A549 (cell line): ENCODE measurements at places on chromosomes 7 and 10.

GRCh38 chr7:135459951-135460567, 49.8 kb downstream of the CNOT4 start:
- no peak for DNase-seq

GRCh38 chr10:97608991-97609561, 19.6 kb downstream of the C10orf62 start:
- DNase-seq = no peak

GRCh38 chr10:70846795-70847194, 31.0 kb downstream of the SGPL1 start:
- no peak for DNase-seq

DNA sequence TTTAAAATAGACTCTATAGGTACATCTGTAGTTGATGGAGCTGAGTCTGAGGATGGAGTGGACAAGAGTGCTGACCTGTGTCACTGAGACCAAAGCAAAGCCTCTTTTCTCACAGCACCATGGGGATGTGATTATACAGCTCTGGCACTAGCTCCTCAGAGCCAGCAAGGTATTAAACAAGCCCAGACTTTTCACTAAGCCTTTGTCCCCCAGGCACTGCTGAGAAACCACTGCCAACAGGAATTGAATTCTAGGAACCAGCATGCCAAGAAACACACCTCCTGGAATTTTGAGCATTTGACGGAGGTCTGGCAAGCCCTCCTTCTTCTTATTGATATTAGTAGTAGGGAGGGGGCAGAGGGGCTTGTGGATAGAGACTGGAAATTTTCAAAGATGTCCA, 147.0 kb downstream of the C1GALT1 start:
- DNase-seq = no peak

DNA sequence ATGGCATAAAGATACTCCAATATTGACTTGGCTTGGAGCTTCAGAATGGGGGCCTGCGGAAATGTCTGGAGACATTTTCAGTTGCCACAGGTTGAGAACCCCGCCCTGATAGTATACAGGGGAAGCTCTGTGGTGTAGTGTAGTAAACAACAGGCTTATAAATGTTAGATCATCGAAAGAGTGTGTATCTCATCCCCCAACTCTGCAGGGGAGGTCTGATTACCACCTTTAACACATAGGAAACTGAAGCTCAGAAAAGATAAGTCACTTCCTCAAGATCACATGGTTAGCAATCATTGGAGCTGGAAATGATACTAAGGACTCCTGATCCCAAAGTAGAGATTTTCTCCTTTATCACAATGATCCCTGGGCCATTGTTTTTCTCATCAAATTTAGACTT, 144.5 kb upstream of the BMPER start:
- DNase-seq = no peak

GRCh38 chr10:94859086-94859485, 79.4 kb upstream of the CYP2C9 start:
- no peak for DNase-seq

- DNase-seq = no peak
These were observed 2.0 kb downstream of the DBNL start for GRCh38 chr7:44046321-44047061.

- DNase-seq = no peak
These were observed 659.2 kb downstream of the SDK1 start for GRCh38 chr7:3960050-3960763.

- no peak for DNase-seq
These were observed 2.6 kb downstream of the HYCC1 start for GRCh38 chr7:23011222-23011924.

DNA sequence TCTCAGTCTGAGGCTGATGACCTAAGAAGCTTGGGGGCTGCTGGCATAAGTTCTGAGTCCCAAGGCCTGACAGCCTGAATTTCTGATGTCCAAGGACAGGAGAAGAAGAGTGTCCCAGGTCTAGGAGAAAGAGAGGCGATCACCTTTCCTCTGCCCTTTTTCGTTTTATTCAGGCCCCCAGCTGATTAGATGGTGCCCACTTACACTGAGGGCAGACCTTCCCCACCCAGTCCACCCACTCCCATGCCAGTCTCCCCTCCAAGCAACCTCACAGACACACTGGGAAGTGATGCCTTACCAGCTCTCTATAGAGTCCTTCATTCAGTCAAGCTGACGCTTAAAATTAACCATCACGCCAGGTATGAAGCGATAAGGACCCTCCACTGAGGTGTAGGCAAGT, 19.3 kb upstream of the LOXL4 start:
- no peak for DNase-seq
